DMS153 (cell line): ENCODE measurements at places on chromosomes 4 and X.
A peak's percentile ranks its signal among the peaks of the same experiment; 100 is the strongest.

DNA sequence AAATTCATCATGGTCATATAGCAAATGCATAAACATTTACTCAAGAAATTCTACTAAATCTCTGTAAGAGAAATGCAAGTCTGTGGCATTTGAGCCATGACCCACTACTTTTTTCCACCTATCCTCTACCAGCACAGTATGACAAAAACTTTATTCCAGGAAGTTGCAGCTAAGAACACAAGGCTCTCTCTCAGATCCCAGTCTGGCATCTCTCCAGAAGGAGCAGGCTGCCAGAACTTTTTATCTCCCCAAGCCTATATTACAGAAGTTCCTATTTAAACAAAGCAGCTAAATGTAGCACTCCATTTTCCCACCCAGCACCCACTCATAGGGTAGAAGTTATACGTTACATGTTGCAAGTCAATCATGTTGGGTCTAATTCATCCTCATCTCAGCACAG is 49.3 kb upstream of the EPGN start:
- no peak for DNase-seq

DNA sequence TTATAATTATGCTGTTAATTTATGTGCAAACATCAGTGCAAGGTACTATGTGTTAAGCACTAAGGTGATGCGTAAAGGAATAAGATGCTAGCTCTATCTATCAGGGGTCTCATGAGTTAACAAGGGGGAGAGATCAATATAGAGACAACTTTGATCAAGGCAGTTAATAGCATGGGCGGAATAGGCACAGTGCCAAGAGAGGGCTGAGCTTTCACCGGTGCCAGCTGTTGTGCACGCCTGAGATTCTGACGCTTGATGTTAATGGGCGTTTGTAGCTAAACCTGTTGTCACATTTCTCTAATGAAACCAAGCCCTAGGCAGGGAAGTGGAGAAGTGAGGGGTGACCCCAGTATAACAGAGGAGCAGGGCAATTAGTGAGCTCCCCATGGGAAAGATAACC is 86.0 kb upstream of the NMU start:
- peak; percentile 2 for DNase-seq

GRCh38 chr4:94559351-94559806 is 107.6 kb downstream of the PDLIM5 start:
- DNase-seq = no peak

DNA sequence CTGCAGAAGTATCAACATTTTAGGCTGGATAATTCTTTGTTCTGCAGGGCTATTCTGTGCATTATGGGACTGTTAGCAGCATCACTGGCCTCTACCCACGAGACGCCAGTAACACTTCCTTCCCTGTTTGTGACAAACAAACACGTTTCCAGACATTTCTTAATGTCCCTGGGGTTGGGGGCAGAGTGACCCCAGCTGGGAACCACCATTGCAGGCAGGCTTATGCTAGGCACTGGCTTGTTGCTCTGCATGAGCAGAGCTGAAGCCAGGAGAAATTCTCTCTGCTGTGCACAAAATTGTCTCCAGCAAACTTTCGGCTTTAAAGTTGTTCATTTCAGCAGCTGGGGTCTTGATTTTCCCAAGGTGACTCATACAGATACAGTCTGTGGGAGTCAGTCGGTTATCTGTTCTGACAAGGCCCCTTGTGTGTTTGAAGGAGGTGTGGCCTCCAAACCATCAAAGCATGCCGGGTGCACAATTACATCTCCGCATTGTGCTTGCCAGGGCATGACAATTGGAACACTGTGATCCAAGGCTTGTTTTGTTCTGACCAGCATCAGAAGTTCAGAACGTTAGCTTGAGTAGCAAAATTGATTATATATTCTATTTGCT is 156.4 kb upstream of the BOD1L1 start:
- no peak for DNase-seq

DNA sequence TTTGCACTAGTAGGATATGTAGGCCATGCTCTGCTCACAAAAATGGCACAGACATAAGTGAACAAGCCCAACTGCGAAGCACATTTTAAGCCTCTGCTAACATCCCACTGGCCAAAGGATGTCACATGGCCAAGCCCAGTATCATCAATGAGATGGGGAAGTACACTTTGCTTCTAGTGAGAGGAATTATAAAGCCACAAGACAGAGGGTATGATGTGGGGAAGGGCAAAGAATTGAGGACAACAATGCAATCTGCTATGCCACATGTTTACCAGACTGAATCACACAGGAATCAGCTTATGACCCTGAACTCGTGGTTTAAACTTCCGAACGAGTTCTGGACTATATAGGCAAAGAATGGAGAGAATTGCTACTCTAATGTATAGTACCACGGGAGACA is 39.1 kb downstream of the SUPT20HL1 start:
- DNase-seq = no peak

GRCh38 chr4:8506373-8507195 is 66.0 kb downstream of the TRMT44 start:
- no peak for DNase-seq

DNA sequence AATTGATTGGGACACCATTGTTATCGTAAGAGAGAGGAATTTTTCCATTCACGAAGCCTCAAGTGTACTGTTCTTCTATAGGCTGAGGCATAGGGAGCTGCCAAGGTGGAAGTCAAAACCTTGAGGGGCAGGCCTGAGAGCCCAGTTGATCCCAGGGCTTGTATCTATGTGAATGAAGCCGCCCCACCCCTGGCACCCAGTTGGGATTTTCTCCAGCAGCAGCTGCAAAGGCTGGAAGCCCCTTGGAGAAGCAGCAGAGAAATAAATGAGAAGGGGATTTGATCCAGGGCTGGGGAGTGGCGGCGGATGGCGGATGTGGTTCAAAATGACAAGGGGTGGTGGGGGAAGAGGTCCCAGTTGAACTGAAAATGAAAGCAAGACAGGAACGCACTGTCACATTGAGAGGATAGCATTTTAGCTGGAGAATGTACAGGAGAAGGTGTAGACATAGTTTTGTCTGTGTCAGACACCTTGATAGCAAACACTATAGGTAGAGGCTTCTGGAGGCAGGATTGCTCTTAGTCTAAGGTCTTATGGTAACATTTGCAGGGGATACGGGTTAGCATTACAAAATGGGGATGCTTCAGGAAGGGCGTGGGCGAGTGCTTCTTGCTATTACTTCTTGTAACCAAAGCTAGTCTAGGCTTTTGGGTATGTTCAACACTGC is 32.6 kb downstream of the DOCK11 start:
- no peak for DNase-seq

DNA sequence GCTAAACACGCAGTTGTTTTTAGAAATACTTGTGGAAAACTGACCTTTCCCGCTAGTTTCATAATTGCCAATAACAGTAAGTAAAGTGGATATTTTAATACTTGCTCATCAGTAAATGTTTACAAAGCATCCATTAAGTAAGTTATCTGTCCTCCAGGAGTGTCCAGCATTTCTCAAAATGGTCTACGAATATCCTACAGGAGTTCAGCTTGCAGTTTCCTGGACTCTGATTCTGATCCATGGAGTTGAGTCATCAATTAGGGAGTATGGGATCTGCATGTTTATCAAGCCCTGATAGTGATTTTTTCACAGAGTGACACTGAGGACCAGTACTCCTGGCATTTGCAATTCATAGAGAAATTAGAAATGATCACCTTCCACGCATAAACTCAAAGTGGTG is 325.2 kb upstream of the AADAT start:
- no peak for DNase-seq

DNA sequence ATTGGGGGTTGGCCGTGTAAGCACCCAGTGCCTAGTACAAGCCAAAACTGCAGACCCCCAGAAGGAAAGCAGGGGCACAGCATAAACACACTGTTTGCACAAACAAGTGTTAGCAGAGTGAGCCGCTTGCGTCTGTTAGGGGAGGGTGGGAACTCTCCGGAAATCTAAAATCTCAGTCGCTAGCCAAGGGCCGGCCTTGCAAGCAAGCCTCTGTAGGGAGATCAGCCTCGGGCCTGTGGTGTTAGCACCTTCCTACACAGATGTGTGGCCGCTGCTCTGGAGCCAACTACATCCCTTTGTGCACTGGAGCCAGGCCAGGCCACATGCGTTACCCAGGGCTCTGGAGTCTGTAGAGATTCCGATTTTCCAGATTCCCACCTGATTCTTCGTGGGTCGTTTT is 67.1 kb downstream of the GPR143 start:
- no peak for DNase-seq

GRCh38 chr4:110653321-110654253 is 30.7 kb upstream of the PITX2 start:
- DNase-seq = no peak

- DNase-seq = no peak
These were observed 6.1 kb downstream of the LIAS start for GRCh38 chr4:39464886-39465501.

DNA sequence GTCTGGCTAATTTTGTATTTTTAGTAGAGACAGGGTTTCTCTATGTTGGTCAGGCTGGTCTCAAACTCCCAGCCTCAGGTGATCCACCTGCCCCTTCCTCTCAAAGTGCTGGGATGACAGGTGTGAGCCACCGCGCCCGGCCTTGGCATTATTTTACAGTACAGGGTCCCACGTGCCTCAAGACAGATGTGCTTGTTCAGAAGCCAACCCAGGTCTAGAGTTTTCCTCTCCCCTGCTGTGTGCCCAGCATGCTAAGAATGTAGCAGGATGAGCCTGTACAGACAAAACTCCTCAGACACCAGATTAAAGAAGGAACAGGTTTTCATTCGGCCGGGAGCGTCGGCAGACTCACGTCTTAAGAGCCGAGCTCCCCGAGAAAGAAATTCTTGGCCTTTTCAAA is 42.2 kb downstream of the CRLF2 start:
- no peak for DNase-seq

DNA sequence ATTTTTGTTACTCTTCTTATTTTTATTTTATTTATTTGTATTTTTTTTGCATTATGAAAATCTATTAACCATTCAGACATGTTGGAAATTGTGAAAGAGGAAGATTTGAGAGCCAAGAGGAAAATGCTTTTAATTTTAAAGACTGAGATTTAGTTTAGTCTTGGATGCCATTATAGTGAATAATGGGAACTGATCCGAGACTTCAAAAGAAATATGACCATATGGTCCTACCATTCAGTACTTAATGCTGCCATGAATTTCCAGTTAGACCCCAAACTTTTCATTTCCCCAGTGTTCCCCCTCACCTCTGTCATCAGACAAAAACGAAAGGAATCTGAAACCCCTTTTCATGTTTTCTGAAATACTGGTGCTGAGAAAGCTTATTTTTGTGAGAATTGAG is 95.5 kb downstream of the TENM3 start:
- no peak for DNase-seq

GRCh38 chrX:85907316-85907715 is 140.0 kb downstream of the CHM start:
- DNase-seq = no peak

DNA sequence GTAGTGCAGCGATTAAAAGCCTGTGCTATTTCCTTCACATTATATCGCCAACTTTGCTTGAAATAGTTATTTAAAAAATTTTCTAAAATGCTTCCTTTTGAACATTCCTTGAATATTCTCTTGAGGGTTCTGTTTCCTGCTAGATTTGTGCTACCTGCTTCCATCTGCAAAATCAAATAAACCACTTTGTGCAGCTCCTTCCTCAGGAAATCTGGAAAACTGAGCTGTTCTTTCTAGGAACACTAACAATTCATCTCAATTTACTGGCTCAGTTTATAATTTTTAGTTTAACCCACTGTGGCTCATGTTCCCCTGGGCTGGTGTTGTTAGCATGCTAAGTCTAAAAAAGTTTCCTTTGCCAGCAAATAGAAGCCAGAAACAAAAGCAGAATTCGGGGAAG is 88.1 kb upstream of the LCORL start:
- no peak for DNase-seq

GRCh38 chr4:152979731-152980330 is 43.7 kb downstream of the FHDC1 start:
- no peak for DNase-seq

- DNase-seq = no peak
These were observed 27.3 kb downstream of the CT45A1 start for GRCh38 chrX:135740681-135741149.

DNA sequence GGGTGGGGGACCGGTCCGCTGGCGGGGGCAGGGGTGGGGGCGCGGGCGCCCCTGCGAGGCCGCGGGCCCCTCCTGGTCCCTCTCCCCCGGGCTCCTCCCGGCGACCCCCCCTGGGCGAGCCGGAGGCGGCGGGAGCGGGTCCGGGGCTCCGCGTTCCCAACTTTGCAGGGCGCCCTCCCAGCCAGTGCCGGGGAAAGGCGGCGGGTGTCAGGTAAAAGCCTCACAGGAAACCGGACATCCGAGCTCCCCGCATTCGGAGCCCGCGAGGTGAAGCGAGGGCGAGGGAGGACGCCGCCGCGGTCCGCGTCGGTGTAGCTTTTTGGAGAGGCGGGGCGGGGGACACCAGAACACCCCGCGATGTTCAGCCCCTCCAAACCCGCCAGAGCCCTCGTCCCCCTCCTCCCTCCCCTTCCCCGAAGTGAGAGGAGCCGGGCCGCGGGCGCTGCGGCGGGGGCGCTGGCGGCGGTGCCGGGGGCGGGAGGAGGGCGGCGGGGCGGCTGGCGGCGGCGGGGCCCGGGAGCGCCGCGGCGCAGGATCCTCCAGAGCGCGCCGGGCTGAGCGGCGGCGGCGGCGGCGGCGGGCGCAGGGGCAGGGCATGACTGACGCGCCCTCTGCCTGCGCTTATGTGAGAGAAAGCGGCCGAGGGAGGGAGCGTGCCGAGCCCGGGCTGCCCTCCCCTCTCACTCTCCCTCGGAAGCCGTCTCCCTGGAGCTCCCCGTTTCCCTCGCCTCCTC is at the start of gene VEGFC:
VEGFC (minus strand) TSS at position 597 of the 734 bp plus-strand sequence. CDS start 611 bp downstream, outside the sequence.
- no peak for DNase-seq

GRCh38 chr4:76800902-76801301 is 97.0 kb downstream of the SOWAHB start:
- DNase-seq = no peak

DNA sequence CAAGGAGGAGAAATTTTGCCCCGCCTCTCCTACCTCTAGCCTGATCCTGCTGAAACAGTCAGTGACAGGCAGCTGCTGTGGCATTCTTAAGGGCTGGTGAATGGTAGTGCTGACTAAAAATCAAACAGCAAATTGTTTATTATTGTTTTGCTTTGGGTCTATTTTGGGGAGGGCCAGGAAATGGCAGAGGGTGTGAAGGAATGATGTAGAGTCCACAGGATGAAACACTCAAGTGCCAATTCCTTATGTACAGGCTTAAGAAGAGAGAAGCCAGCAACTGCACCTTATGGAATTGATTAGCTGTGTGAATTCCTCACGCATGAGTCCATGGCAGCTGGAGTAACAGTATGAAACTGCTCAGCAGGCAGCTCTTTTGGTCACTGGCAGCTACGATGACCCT is 39.7 kb downstream of the VEGFC start:
- no peak for DNase-seq

- DNase-seq = no peak
These were observed 108.8 kb upstream of the SORBS2 start for GRCh38 chr4:185920691-185921260.

DNA sequence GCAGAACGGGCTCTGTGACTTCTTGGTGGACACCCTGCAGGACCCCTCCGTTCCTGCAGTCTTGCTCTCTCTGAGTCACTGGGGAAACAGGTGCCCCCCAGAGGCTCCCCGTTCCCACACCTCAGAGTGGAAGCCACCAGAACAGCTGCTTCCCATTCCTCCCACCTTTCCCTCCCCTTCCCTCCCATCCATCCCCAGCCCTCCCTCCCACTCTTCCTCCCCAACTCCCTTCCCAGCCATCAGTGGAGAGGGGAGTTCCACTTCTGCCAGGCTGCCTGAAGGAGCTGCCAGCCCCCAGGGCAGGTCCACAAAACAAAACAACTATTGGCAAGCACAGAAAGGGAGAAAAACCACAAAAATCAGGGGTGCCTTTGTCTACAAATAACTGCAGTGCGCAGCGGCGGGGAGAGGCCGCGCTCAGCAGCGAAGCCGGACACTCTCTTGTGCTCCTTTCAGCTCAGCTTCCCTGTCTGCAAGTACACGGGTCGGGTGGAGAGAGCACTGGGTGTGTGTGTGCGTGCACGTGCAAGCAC is 8.1 kb downstream of the SSR4 start:
- no peak for DNase-seq
